ENCODE measurements at places on chromosomes 4 and X. TPM values are rescaled to one million over a fixed set of nuclear protein-coding genes. Genes with fewer than 3 reads are reported as not detected.
A peak's percentile ranks its signal among the peaks of the same experiment; 100 is the strongest.

- H3K36me3 ChIP-seq, result peaks cover 22% of the 10 kb centered on the region
- peak overlapping the region; percentile 97 for H3K27ac ChIP-seq
- no peak for DNase-seq
Measured at GRCh38 chr4:80071604-80072227, 1.3 kb downstream of the ANTXR2 start.

GRCh38 chrX:83022020-83022419, 486.1 kb upstream of the POU3F4 start:
- H3K4me1 ChIP-seq, result no peaks in the 10 kb centered on the region
- H3K27ac ChIP-seq, result no peak overlapping the region
- no peaks in the 10 kb centered on the region for H3K27me3 ChIP-seq
- no peak for DNase-seq

Gene DMRTC1
- total RNA-seq, result not detected

- no peaks in the 10 kb centered on the region for H3K4me1 ChIP-seq
- no peak for DNase-seq
- H3K27ac ChIP-seq, result no peak overlapping the region
- H3K27me3 ChIP-seq, result no peaks in the 10 kb centered on the region
Measured at GRCh38 chr4:39544580-39545315, 17.5 kb upstream of the UGDH start.

Gene RAB33A
- total RNA-seq, result 0.41 TPM

Gene ADH1A
- 0.36 TPM for total RNA-seq

Measured in left ventricle myocardium inferior (tissue), 1 donor.